LHCN-M2 (cell line): ENCODE measurements at places on chromosomes 12 and 14. TPM values are rescaled to one million over a fixed set of nuclear protein-coding genes. Genes with fewer than 3 reads are reported as not detected.

The CISTR gene
- total RNA-seq, result not detected in 2 replicates

The TPPP2 gene
- total RNA-seq, result not detected in 2 replicates

The GLIPR1L1 gene
- total RNA-seq, result not detected in 2 replicates

The CLEC1B gene
- not detected in 2 replicates for total RNA-seq

The SPATS2 gene
- total RNA-seq, result 25.7 and 27.6 TPM in 2 replicates

The SYT10 gene
- total RNA-seq, result not detected in 2 replicates

The TOMM20L gene
- not detected in 2 replicates for total RNA-seq

The SERPINA5 gene
- total RNA-seq, result 0.06 and 0.13 TPM in 2 replicates

DNA sequence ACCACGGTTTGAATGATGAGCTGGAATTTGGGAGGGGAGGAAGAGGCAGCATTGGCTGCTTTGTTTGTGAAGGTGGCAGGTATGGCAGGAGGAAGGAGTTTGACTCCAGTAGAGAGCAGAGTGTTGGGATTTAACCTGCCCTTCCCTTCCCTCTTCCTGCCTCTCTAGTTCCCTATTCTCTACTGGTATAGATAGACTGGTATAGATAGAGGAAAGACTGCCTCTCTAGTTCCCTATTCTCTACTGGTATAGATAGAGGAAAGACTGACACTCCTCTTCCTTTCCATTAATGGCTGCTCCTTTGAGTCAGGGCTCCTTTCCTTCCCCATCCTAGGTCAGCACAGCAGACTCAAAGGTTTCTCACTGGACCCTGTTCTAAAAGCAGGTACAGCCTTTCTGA, 8.4 kb upstream of the SYCP3 start:
- no peak for DNase-seq

GRCh38 chr14:98186140-98186539, 1085.9 kb downstream of the BCL11B start:
- DNase-seq, result no peak

DNA sequence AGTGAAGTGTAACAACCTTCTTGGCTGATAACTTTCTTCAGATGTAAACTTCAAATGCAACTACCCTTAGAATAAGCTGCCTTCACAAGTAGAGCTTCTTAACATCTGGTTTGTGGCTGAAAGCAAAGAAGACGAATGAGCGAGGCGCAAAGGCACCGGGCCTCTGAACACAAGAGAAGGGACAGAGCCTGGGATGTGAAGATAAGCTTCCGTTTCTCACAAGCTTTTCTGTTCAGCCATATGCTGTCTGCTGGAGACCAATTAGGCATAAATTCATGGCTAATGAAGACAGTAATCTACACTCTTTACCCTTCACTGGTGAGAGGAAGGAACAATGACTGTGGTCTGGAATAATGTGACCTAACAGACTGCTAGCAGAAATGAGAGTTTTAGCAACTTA, 195.2 kb downstream of the ATXN7L3B start:
- DNase-seq, result no peak

DNA sequence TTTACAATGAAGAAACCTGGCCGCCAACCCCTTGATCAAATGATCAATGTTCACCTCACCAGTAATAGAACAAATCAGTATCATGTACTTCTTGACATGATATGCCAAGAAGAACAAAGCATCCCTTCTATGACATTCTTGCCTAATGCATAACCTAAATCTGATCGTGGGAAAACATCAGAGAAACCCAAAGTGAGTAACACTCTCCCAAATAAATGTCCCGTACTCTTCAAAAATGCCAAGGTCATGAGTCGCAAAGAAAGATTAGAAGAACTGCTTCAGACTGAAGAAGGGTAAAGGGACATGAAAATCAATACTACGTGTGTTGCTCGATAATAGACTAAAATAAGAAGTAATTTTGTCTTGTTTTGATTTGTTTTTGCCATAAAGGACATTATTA, 11.4 kb upstream of the SLC25A3 start:
- peak; percentile 67 for DNase-seq

DNA sequence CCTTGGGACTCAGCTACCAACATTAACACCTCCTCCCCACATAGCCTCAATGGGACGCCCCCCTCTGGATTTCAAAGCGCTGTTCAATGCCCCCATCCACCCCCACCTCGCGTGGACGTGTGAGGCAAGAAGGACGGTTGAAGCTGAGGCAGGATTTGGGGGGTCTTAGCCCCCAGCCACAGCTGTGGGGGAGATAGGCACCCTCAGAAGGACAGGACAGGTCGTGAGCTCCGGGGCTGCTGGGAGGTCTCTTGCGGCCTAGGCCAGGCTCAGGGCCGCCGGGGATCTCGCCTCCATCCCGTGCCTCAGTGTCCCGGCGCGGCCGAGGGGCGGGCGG, 8.3 kb upstream of the SP7 start:
- no peak for DNase-seq

- no peak for DNase-seq
Measured at GRCh38 chr14:77805706-77806105, 5.8 kb downstream of the ADCK1 start.

DNA sequence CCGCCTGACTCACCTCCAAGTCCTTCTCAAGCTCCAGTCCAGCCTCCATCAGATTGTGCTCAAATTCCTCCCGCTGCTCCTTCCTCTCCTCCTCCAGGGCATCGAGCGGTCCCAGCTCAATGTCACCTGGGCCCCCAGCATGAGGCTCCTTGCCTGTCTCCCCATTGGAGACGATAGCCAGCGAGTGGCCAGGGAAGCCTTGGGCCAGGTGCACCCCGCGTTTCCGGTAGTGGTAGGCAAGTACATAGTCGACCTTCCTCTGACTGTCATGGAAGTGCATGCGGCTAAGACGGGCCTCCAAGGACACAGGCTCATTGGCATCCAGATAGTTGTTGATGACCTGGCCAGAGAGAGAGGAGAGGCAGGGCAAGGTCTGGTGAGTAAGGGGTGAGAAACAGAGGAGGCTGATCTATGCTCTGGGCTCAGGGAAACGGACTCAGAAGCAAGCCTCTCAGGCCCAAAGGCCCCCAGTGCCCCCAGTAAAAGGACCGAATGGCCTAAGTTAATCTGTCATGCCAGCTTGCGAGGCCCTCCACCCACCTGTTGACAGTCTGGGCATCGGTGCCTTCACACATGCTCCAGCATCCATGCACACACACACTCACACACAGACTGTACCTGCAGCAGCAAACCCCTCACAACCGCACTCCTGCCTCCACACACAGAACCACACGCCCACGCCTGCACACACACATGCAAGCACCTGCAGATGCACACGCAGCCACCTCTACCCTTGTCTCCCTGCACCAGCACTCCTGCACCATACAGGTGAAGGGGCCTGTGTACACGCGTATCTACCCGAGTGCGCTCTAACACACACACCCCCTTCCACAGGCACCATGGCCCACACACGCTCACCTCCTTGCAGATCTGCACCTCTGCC, 23.8 kb downstream of the ANO2 start:
- no peak for DNase-seq

DNA sequence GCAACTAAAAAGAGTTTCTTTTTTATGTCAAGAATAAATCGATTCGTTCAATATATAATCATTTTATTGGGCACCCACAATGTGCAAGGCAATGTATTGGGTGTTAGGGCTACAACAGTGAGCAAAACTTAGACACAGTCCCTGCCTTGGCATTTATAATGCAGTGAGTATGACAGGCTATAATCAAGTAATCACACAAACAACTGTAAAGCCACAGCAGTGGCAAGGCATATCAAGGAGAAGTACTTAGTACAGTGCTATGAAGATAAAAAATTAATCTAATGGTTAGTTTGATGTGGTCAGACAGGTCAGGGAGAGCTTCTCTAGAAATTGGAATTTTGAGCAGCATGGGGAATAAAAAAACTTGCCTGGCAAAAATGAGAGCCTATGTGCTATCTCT, 39.5 kb upstream of the OTOGL start:
- DNase-seq, result no peak

- no peak for DNase-seq
Measured at GRCh38 chr14:94770251-94770749, 387 bp upstream of the GSC start.

GRCh38 chr12:74626397-74626796, 88.8 kb downstream of the ATXN7L3B start:
- no peak for DNase-seq

- DNase-seq, result no peak
Measured at GRCh38 chr12:98419795-98420404, 95.5 kb upstream of the TMPO start.

DNA sequence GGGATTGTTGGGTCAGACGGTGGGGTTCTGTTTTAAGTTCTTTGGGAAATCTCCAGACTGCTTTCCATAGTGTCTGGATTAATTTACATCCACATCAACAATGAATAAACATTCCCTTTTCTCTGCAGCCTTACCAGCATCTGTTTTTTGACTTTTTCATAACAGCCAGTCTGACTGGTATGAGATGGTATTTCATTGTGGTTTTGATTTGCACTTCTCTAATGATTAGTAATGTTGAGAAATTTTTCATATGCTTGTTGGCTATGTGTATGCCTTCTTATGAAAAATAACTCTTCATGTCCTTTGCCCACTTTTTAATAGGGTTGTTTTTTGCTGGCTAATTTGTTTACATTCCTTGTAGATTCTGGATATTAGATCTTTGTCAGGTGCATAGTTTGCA, 140.8 kb upstream of the CNTN1 start:
- no peak for DNase-seq
